ENCODE measurements at places on chromosomes 3 and 15. TPM values are rescaled to one million over a fixed set of nuclear protein-coding genes. Genes with fewer than 3 reads are reported as not detected.

The SPATA12 gene
- not detected for total RNA-seq

DNA sequence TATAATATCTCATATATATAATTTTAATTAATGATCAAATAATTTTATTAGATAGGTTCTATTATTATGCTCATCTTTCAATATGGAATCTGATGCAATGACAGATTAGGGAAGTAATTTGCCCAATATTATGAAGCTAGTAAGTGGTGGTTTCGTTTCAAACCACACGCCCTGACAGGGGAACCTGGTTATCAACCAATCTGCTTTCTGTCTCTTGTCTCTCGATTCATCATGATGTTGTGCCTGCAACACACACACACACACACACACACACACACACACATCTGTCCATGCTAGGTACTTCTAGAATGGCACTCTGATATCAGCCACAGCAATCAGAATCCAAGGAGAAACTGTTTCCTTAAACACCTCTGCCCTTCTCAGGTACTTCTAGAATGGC, 128.4 kb downstream of the ZBBX start:
- H3K27me3 ChIP-seq: no peaks in the 10 kb centered on the region
- H3K4me3 ChIP-seq: no peak overlapping the region
- H3K36me3 ChIP-seq: no peaks in the 10 kb centered on the region
- no peak for DNase-seq
- no peak overlapping the region for H3K27ac ChIP-seq
- H3K4me1 ChIP-seq: no peaks in the 10 kb centered on the region

GRCh38 chr3:64945171-64945729, 257.4 kb upstream of the ADAMTS9 start:
- no peaks in the 10 kb centered on the region for H3K27me3 ChIP-seq
- DNase-seq: no peak
- H3K36me3 ChIP-seq: no peaks in the 10 kb centered on the region
- H3K4me1 ChIP-seq: peaks cover 20% of the 10 kb centered on the region

The TRANK1 gene
- total RNA-seq: 51.5 TPM

GRCh38 chr3:9408061-9408460, 10.6 kb downstream of the SETD5 start:
- H3K27ac ChIP-seq: no peak overlapping the region
- no peaks in the 10 kb centered on the region for H3K36me3 ChIP-seq
- H3K4me1 ChIP-seq: peaks cover 99% of the 10 kb centered on the region
- no peak overlapping the region for H3K4me3 ChIP-seq

The CTXND1 gene
- total RNA-seq: 4.4 TPM

- DNase-seq: no peak
- no peak overlapping the region for H3K27ac ChIP-seq
Observed at GRCh38 chr3:73582535-73582934, 42.2 kb downstream of the PDZRN3 start.

The GPR62 gene
- 0.39 TPM for total RNA-seq

- no peaks in the 10 kb centered on the region for H3K27me3 ChIP-seq
- H3K36me3 ChIP-seq: no peaks in the 10 kb centered on the region
- no peak overlapping the region for H3K27ac ChIP-seq
- no peaks in the 10 kb centered on the region for H3K4me1 ChIP-seq
- H3K4me3 ChIP-seq: no peak overlapping the region
Observed at GRCh38 chr3:121467085-121467484, 78.7 kb downstream of the POLQ start.

The PGBD4 gene
- total RNA-seq: 3.1 TPM

DNA sequence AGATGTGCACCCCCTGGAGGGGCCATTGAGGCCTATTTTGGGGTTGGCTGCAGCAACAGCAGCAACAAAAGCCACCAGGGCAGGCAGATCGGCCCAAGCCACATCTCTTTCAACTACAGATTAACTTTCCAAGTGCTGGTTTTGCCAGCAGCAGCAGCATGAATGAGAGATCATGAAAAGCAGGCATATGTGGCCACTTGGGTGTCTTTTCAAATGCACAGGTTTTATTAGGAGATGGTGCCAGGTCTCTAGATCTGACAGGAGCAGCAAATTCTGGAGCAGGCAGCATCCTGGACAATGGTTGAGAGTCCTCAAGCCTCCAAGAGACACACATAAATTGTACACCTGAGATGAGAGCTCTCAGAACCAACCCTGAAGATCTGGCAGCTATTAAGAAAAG, 31.7 kb upstream of the CCDC66 start:
- H3K27me3 ChIP-seq: peaks cover 3% of the 10 kb centered on the region
- H3K4me1 ChIP-seq: no peaks in the 10 kb centered on the region
- H3K4me3 ChIP-seq: no peak overlapping the region
- DNase-seq: no peak

DNA sequence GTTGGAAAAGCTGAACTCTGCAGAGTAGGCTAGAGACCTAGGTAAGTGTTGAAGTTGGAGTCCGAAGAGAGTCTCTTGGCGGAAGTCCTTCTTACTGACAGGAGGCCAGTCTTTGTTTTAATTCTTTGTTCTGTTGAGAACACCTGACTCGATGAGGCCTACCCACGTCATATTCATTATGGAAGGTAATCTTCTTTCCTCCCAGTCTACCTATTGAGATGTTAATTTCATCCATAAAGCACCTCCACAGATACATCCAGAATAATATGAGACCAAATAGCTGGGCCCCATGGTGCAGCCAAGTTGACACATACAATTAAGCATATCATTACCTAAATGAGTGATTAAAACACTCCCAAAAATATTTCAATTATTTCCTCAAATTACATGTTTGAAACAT, 515.5 kb downstream of the CADM2 start:
- H3K4me3 ChIP-seq: no peak overlapping the region
- no peak for DNase-seq
- H3K36me3 ChIP-seq: no peaks in the 10 kb centered on the region

DNA sequence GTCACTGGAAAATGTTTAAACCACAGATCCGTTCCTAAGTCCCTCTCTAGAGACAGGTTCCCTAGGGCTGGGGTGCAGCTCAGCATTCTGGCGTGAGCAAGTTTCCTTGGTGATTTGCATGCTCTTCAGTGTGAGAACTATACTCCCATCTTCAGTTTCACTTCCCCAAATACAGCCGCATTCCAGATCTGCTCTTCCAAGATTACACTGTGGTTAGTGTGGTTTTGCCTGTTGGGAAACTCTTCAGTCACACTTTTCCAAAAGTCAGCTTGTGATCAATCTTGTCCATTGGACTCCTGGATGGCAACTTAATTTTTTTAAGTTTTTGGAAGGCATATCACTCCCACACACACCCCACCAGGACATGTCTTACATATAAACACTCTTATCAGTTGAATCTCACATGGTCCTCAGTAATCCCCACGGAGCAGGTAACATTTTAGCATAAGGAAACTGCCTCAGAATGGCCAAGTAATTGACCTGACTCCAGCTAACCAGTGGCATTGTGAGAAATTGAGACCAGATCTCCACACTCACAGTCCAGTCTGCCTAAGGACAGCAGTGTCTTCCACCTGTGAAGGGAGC, 33.5 kb upstream of the PTPN23 start:
- H3K4me1 ChIP-seq: peaks cover 15% of the 10 kb centered on the region
- DNase-seq: no peak
- no peak overlapping the region for H3K4me3 ChIP-seq
- peaks cover 31% of the 10 kb centered on the region for H3K36me3 ChIP-seq

DNA sequence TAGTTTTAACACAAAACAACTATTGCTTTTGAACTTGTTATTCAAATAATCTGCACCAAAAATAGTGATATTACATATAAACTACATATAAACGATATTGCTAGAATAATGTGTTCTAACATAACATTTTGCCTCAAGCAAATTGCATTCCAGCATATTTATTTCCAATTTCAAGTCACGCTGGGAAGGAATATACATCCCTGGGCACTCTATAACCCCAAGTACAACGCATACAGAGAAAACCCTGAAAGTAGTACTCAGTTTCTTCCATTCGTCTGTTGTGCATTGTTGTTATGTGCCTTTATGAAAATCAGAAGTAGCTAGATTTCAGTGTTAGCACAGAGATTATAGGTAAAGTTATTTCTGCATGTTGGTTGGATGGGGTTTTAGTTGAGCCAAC, 251.5 kb downstream of the TUSC7 start:
- no peaks in the 10 kb centered on the region for H3K36me3 ChIP-seq
- H3K4me1 ChIP-seq: no peaks in the 10 kb centered on the region
- no peak overlapping the region for H3K27ac ChIP-seq
- H3K4me3 ChIP-seq: no peak overlapping the region
- DNase-seq: no peak

GRCh38 chr15:69036826-69037225, 22.3 kb downstream of the NOX5 start:
- H3K27ac ChIP-seq: no peak overlapping the region
- no peak for DNase-seq
- no peaks in the 10 kb centered on the region for H3K27me3 ChIP-seq
- no peak overlapping the region for H3K4me3 ChIP-seq

GRCh38 chr3:31035681-31036080, 141.2 kb upstream of the GADL1 start:
- H3K4me1 ChIP-seq: no peaks in the 10 kb centered on the region
- no peaks in the 10 kb centered on the region for H3K36me3 ChIP-seq
- no peak overlapping the region for H3K27ac ChIP-seq
- no peak for DNase-seq
- no peaks in the 10 kb centered on the region for H3K27me3 ChIP-seq

- H3K36me3 ChIP-seq: no peaks in the 10 kb centered on the region
- H3K27ac ChIP-seq: no peak overlapping the region
- H3K27me3 ChIP-seq: peaks cover 26% of the 10 kb centered on the region
- H3K4me3 ChIP-seq: no peak overlapping the region
- no peak for DNase-seq
Observed at GRCh38 chr15:57866149-57866736, 159.7 kb downstream of the POLR2M start.

DNA sequence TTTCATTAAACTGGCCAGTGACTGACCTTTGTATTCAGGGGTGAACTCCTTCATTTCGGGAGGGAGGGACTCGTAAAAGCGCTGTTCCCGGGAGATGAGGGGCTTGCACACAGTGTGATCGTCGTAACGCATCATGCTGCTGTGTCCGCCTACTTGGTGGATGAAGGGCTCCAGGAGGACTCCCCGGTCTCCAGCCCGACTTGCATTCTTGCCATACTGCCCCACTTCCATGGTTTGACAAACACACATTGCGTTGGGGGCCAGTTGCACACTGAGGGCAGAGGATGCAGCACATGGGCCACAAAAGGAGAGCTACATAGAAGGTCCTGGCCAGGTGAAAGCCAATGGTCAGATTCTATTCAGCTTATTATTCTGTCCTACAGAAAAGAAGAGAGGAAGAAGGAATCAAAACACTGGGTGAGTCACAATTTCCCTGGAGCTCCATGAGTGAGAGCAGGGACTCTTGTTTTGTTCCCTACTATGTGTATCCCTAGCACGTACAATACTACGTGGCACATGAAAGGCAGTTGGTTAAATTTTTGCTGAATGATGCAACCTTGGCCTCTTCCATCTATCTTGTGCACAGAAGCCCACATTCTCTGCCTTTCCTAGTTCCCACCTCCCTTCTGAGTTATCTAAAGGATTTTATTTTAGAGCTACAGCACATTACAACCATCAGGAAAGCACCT, 24.2 kb upstream of the GMPPB start:
- peaks cover 48% of the 10 kb centered on the region for H3K36me3 ChIP-seq
- DNase-seq: no peak
- no peaks in the 10 kb centered on the region for H3K27me3 ChIP-seq
- H3K4me3 ChIP-seq: no peak overlapping the region
- no peaks in the 10 kb centered on the region for H3K4me1 ChIP-seq

DNA sequence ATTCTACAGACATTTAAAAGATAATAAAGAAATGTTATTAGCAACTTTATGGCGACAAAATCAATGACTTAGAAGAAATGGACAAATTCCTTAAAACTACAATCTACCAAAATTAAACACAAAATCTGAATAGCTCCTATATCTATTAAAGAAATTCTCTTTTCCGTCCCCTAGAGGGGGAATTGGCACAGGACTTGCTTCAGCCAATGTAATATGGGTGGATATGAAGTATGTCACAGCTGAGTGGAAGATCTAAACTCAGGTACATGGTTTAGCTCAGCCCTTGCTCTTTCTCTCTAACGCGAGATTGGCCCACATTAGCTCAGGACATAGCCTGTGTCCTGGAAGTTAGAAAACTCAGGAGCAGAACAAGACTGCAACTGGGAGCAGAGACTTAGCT, 79.3 kb downstream of the DNAH12 start:
- DNase-seq: no peak
- no peaks in the 10 kb centered on the region for H3K4me1 ChIP-seq

The HTR3E gene
- not detected for total RNA-seq

The CSPG4 gene
- 10.9 TPM for total RNA-seq
